ENCODE measurements at places on chromosomes 11 and 22. TPM values are rescaled to one million over a fixed set of nuclear protein-coding genes. Genes with fewer than 3 reads are reported as not detected.
A peak's percentile ranks its signal among the peaks of the same experiment; 100 is the strongest.

- H3K36me3 ChIP-seq = no peaks in the 10 kb centered on the region
- H3K27me3 ChIP-seq = no peaks in the 10 kb centered on the region
- no peaks in the 10 kb centered on the region for H3K4me1 ChIP-seq
- H3K4me3 ChIP-seq = no peak overlapping the region
These were observed 7.6 kb upstream of the RBFOX2 start for GRCh38 chr22:36036167-36036624.

DNA sequence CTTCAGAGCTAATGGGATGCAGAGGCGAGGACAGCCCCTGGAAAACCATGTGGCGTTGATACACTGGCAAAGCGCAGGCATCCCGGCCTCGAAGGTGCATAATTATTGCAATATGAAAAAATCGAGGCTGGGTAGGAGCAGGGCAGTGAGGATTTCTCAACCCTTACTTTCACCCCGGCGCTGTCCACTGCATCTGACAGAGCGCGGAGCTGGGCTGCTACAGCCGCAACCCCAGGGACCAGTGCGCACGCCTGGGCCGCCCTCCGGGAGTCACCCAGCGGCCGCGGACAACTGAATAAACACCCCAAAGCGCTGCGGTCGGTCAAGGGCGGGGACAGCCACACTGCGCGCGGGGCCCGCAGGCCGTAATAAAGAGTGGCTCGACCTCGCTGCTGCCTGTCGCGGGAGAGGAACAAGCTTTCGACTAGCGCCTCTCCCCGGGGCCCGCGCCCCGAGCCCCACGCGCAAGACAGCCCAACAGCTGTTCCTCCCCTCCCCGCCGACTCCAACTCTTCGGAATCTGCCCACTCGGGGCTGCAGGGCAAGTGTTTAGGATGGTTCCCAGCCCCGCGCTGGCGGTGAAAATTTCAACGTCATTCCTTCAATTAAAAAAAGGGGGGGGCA lies 3.6 kb upstream of the WT1 start:
- H3K27me3 ChIP-seq = no peaks in the 10 kb centered on the region
- H3K36me3 ChIP-seq = no peaks in the 10 kb centered on the region
- H3K27ac ChIP-seq = no peak overlapping the region
- H3K4me3 ChIP-seq = no peak overlapping the region

DNA sequence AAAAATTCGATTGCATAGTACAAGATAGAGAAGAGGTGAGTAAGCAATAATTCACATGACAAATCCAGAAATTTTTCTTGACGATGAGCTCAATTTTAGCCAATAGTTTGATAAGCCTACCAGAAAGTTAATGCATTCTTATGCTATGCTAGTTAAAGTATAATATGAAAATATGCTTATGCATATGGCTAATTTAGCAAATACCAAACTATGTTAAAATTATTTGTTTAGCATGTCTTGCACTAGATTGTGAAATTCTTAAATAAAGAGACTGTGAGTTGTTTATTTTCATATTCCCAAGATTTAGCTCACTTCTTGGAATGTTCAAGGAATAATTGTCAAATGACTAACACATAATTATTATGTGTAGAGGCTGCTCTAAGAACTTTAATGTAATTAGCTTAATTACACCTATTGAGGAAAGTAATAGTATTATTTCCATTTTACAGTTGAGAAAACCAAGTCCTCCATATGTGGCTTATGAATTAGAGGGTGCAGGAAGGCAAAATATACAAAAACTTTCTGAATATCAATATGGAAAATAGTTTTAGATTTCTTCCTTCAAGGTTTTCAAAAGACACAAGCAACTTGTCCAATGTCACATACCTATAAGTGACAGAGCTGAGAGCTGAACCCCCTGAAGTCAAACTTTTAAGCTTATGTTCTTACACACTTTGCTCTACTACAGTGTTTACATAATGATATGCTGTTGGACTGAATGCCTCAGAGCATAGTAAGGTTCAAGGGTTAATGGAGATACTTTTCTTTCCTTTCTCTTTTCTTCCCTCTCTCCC lies 45.9 kb upstream of the ARHGAP20 start:
- no peaks in the 10 kb centered on the region for H3K27me3 ChIP-seq
- no peak for DNase-seq
- no peaks in the 10 kb centered on the region for H3K4me1 ChIP-seq
- no peak overlapping the region for H3K4me3 ChIP-seq

DNA sequence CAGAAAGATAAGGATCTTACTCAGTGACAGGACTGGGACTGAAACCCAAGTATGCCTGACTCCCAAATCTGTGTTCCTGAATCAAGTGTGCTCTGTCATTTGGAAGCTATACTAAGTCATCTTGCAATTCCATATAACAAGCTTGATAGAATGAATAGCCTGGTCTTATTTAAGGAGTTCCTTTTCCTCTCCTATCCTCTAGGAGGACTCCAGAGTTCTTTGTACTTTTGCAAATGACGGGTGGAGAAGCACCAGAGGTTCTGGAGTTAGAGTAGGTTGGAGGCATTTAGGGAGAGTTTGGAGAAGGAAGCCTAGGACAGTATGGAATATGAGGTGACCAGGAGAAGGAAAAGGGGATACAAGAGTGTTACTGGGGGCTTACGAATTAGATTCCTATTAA lies 92.9 kb upstream of the RCN1 start:
- H3K27ac ChIP-seq = no peak overlapping the region
- no peak overlapping the region for H3K4me3 ChIP-seq
- DNase-seq = peak; percentile 23
- H3K4me1 ChIP-seq = no peaks in the 10 kb centered on the region
- no peaks in the 10 kb centered on the region for H3K27me3 ChIP-seq

DNA sequence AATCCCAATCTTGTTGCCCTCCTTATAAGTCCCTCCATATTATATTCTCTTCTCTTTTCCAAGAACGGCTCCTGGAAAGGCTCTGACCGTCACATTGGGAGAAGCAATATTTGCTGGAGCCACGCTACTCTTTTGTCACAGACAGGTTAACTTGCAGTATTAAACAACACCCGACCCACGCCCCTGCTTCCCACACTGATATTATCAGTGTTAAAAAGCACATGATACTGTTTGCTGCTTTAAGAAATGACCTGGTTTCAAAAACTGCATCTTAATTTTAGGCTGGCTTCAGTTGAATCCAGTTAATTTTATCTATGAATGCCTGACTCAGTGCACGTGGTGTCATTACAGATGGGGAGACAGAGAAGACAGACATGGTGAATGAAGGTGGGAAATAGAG lies 3.1 kb downstream of the FLI1 start:
- no peak overlapping the region for H3K4me3 ChIP-seq
- 0 out of 2 replicates have a peak, but pooled peaks cover 2% of the 10 kb centered on the region for H3K4me1 ChIP-seq
- peaks cover 7% of the 10 kb centered on the region for H3K27me3 ChIP-seq
- no peaks in the 10 kb centered on the region for H3K36me3 ChIP-seq
- no peak overlapping the region for H3K27ac ChIP-seq

- no peak overlapping the region for H3K4me3 ChIP-seq
- no peaks in the 10 kb centered on the region for H3K36me3 ChIP-seq
- no peak for DNase-seq
- peaks cover 6% of the 10 kb centered on the region for H3K4me1 ChIP-seq
- H3K27me3 ChIP-seq = no peaks in the 10 kb centered on the region
These were observed 407.0 kb upstream of the B3GAT1 start for GRCh38 chr11:134819041-134819440.

GRCh38 chr11:78034623-78035022 lies 11.5 kb upstream of the KCTD14 start:
- no peak overlapping the region for H3K4me3 ChIP-seq
- H3K27me3 ChIP-seq = no peaks in the 10 kb centered on the region
- DNase-seq = no peak
- peaks cover 24% of the 10 kb centered on the region for H3K4me1 ChIP-seq

- H3K4me3 ChIP-seq = no peak overlapping the region
- DNase-seq = no peak
- H3K36me3 ChIP-seq = no peaks in the 10 kb centered on the region
- H3K27me3 ChIP-seq = no peaks in the 10 kb centered on the region
These were observed 50.2 kb upstream of the PICALM start for GRCh38 chr11:86119077-86119476.

- H3K27me3 ChIP-seq = no peaks in the 10 kb centered on the region
- peak; percentile 77 for DNase-seq
- peaks cover 57% of the 10 kb centered on the region for H3K4me1 ChIP-seq
- H3K36me3 ChIP-seq = no peaks in the 10 kb centered on the region
These were observed 82.7 kb upstream of the CTSC start for GRCh38 chr11:88420165-88420791.

GRCh38 chr22:37279331-37280181 lies 2.8 kb upstream of the CYTH4 start:
- H3K4me3 ChIP-seq = no peak overlapping the region
- peaks cover 10% of the 10 kb centered on the region for H3K4me1 ChIP-seq
- no peaks in the 10 kb centered on the region for H3K36me3 ChIP-seq
- DNase-seq = no peak

GRCh38 chr11:35800970-35801953 lies 138.7 kb downstream of the TRIM44 start:
- DNase-seq = no peak
- H3K27ac ChIP-seq = no peak overlapping the region
- peaks cover 3% of the 10 kb centered on the region for H3K36me3 ChIP-seq
- H3K4me1 ChIP-seq = peaks cover 32% of the 10 kb centered on the region

- peaks cover 8% of the 10 kb centered on the region for H3K4me1 ChIP-seq
- no peaks in the 10 kb centered on the region for H3K27me3 ChIP-seq
- H3K4me3 ChIP-seq = no peak overlapping the region
- DNase-seq = no peak
- no peaks in the 10 kb centered on the region for H3K36me3 ChIP-seq
These were observed 38.8 kb downstream of the ADAMTS15 start for GRCh38 chr11:130486987-130487923.

- H3K36me3 ChIP-seq = peaks cover 16% of the 10 kb centered on the region
- H3K27ac ChIP-seq = no peak overlapping the region
- H3K4me3 ChIP-seq = no peak overlapping the region
- DNase-seq = no peak
- H3K4me1 ChIP-seq = no peaks in the 10 kb centered on the region
These were observed 53.7 kb upstream of the DEPDC7 start for GRCh38 chr11:32962016-32962415.

DNA sequence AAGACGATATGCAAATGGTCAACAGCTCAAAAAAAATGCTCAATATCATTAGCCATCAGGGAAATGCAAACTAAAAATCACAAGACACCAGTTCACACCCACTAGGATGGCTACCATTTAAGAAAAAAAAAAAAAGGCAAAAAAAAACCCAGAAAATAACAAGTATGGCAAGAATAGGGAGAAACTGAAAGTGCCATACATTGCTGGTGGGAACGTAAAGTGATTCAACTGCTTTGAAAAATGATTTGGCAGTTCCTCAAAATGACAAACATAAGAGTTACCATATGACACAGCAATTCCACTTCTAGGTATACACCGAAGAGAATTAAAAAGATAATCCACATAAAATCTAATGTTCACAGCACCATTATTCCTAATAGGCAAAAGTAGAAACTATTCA lies 47.5 kb downstream of the PICALM start:
- no peaks in the 10 kb centered on the region for H3K27me3 ChIP-seq
- no peaks in the 10 kb centered on the region for H3K4me1 ChIP-seq
- DNase-seq = no peak
- peaks cover 10% of the 10 kb centered on the region for H3K36me3 ChIP-seq
- H3K27ac ChIP-seq = no peak overlapping the region
- H3K4me3 ChIP-seq = no peak overlapping the region

DNA sequence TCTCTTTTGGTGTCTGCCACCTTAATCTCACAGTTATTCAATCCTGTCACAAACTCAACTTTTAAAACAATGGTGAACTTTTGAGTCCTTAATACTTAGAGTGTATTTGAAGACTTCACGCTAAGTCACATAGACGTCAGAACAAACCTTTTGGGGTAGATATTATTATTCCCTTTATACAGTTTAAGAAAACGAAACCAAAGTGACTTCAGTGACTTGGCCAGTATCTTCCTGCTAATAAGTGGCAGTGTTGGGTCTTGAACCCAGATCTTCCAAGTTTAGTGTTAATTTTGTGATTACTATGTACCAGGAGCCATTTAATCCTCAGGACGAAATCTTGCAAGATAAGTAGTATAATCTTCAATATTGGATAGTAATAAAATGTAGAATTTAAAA lies 691 bp downstream of the CEP295 start:
- H3K4me3 ChIP-seq = peak overlapping the region; percentile 90
- peaks cover 14% of the 10 kb centered on the region for H3K4me1 ChIP-seq
- no peaks in the 10 kb centered on the region for H3K27me3 ChIP-seq

The SMC1B gene
- not detected for total RNA-seq

The DBX1 gene
- not detected for total RNA-seq

The TMEM86A gene
- total RNA-seq = 1.6 TPM

The IL10RA gene
- total RNA-seq = not detected

The PHF21A gene
- total RNA-seq = 8.2 TPM

The NCR3LG1 gene
- 1.6 TPM for total RNA-seq
